ENCODE measurements at places on chromosomes 6 and 20.

DNA sequence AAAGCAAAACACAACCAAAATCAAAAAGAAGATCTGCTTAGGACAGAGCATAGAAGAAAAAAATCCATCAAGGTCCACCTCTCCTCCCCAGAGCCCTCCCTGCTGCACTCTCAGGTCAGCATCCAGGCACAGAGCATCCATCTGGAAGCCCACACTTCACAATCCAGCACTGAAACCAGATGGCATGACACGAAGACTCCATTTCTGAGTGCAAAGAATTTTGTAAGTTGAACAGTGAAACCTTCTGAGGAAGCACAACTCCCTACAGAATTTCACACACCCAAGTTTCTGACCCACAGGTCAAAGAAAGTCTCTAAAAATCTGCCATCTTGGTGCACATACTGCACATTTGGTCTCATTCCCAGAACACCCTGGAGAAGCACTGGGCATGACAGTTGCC is 128.8 kb upstream of the STXBP5 start:
- no peak for DNase-seq

- DNase-seq, result peak; percentile 88
These were observed at the start of gene RBM38 for GRCh38 chr20:57390604-57391438. Gene RBM38, plus strand, starts transcription at chr20:57391396. Its CDS starts 186 bp downstream, at chr20:57391582.

- DNase-seq, result no peak
These were observed 303.6 kb downstream of the SAMD5 start for GRCh38 chr6:147811913-147812629.

- DNase-seq, result no peak
These were observed 4.2 kb upstream of the TFAP2A start for GRCh38 chr6:10418862-10419748.
